ENCODE measurements at places on chromosomes 1 and 21.

DNA sequence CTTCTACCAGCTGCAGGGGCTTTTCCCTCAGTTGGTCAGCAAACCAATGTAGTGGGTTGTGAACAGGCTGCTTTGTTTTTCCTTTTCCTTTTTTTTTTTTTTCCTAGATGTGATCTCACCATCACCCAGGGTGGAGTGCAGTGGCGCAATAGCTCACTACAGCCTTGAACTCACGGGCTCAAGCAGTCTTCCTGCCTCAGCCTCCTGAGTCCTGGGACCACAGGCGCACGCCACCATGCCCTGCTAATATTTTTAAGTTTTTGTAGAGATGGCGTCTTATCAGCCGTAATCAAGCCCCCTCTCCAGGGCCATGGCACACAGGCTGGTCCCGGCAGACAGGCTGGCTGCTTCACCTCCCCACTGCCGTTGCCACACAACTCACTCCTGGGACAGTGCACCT is 3.4 kb upstream of the TRIM11 start:
- no peak for DNase-seq

- DNase-seq, result no peak
These were observed 144.0 kb upstream of the PLXNA2 start for GRCh38 chr1:208387908-208388811.

DNA sequence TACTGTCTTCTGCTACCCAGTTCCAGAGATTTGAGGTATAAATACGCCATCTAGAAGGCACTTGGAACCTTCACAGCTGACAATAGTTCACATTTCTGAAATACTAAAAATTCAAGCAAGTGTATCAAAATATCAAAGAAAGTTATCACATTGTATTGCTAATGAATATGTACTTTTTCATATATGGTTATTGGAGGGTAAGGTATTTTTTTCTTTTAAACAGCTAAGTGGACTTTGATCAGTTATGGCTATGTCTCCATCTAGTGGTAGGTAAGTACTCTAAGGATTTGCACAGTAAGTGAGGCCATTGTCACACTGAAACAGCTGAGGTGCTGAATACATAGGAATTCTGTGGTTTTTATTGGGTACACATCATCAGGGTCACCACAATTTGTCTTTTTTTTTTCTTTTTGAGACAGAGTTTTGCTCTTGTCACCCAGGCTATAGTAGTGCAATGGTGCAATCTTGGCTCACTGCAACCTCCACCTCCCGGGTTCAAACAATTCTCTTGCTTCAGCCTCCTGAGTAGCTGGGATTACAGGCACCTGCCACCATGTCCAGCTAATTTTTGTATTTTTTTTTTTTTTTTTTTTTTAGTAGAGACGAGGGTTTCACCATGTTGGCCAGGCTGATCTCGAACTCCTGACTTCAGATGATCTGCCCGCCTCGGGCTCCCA is 49.1 kb upstream of the CR2 start:
- no peak for DNase-seq

- no peak for DNase-seq
These were observed 35.2 kb downstream of the NEK2 start for GRCh38 chr1:211640301-211640630.

DNA sequence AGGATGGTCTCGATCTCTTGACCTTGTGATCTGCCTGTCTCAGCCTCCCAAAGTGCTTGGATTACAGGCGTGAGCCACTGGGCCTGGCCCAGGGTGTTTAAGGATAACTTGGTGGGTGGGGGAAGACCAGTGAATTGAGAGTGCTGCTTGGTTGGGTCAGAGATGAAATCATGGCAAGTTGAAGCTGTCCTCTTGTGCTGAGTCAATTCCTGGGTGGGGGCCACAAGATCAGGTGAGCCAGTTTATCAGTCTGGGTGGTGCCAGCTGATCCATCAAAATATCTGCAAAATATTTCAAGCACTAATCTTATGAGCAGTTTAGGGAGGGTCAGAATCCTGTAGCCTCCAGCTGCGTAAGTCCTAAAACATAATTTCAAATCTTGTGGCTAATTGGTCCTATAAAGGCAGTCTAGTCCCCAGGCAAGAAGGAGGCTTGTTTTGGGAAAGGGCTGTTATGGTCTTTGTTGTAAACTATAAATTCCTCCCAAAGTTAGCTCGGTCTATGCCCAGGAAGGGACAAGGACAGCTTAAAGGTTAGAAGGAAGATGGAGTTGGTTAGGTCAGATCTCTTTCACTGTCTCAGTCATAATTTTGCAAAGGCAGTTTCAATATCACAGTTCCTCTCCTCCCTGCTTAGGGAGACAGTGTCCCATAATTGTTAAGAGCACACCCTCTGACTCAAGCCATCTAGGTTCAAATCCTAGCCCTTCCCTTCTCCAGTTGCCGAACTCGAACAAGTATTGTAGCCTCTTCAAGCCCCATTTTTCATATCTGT is 66.8 kb upstream of the BACH1 start:
- DNase-seq, result no peak

GRCh38 chr21:38819719-38820159 is 14.0 kb downstream of the ETS2 start:
- no peak for DNase-seq

GRCh38 chr1:153763365-153764225 is 11.6 kb upstream of the SLC27A3 start:
- DNase-seq, result no peak

DNA sequence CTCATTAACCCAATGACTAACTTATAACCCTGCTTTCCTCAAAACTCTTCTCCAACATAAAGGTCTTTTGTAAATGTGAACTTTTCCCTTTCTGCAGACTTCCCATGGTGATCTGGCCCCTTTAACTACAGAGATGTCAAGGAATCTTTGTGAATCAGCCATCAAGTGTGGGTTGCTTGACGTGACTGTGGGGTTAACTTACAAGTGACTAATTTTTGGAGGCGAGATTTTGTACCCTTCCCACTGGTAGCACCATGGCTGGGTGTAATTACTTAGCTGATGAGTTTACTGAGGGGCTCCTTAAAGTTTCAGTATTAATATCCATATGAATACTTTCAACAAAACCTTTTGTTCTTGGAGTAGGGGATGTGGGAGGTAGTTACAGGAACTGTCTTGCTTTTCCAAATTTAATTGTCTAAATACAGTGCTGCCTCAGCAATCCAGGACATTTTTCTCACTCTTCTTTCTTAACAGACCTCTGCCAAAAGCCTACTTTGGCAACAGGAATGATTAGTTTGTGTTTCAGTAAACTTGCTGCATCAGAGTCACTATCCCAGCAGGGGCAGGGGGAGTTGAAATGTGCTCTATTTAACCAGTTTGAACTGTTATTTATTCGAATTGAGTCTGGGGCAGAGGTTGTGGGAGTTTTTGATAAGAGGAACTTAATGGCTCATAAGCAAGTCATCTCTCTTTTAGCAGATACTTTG is 217.3 kb upstream of the FGGY start:
- no peak for DNase-seq

DNA sequence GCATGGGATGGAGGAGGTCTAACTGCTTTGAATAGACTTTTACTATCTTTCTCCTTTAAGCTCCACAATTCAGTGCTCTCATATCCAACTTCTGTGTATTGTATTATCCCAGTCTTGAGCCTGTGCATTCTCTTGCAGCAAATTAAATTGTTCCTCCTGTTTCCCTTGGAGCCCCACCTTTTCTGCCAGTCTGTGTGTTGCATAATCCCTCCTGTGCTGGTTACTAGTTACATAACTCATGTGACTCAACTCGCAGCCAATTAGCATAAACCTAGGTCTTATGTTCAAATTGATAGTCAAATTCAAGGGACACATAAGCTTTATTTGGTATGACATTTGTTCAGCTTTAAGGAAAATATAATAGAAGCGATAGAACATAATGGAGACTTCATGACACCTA is 1863.5 kb downstream of the MRPL39 start:
- DNase-seq, result no peak

- no peak for DNase-seq
These were observed 76.6 kb upstream of the VAV3 start for GRCh38 chr1:108041360-108042142.

GRCh38 chr1:53061123-53061858 is 722 bp upstream of the PODN start:
- peak; percentile 51 for DNase-seq

GRCh38 chr1:8169364-8170058 is 143.4 kb upstream of the ERRFI1 start:
- no peak for DNase-seq

DNA sequence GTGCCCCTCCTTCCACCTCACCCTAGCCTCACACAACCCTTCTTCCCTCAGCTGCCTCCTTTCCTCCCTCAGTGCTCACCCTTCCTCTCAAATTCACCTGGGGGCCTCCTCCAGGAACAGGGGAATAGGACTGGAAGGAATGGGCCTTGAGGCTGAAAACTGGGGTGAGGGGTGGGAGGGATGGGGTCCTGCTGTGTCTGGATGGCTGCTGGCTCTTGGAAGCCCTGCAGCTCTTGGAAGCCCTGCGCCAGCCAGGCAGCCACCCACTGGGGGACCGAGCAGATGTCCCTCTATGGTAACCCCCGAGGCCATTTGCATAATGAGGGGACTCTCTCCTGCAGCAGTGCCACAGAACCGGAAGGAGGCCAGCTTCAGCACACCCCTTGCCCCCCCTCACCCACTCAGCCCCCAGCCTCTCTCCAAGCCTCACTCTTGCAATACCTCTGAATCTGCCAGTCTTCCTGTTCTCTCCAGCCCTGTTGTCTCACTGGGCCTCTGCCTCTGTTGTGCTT is 85.2 kb downstream of the KIRREL1 start:
- DNase-seq, result no peak

GRCh38 chr1:7850786-7851185 is 2.1 kb downstream of the UTS2 start:
- no peak for DNase-seq

GRCh38 chr1:64320007-64320406 is 116.6 kb downstream of the UBE2U start:
- no peak for DNase-seq

- peak; percentile 85 for DNase-seq
These were observed 543 bp upstream of the EPHB2 start for GRCh38 chr1:22709891-22710700.

- DNase-seq, result no peak
These were observed 3.5 kb downstream of the KLHL12 start for GRCh38 chr1:202923533-202923932.

DNA sequence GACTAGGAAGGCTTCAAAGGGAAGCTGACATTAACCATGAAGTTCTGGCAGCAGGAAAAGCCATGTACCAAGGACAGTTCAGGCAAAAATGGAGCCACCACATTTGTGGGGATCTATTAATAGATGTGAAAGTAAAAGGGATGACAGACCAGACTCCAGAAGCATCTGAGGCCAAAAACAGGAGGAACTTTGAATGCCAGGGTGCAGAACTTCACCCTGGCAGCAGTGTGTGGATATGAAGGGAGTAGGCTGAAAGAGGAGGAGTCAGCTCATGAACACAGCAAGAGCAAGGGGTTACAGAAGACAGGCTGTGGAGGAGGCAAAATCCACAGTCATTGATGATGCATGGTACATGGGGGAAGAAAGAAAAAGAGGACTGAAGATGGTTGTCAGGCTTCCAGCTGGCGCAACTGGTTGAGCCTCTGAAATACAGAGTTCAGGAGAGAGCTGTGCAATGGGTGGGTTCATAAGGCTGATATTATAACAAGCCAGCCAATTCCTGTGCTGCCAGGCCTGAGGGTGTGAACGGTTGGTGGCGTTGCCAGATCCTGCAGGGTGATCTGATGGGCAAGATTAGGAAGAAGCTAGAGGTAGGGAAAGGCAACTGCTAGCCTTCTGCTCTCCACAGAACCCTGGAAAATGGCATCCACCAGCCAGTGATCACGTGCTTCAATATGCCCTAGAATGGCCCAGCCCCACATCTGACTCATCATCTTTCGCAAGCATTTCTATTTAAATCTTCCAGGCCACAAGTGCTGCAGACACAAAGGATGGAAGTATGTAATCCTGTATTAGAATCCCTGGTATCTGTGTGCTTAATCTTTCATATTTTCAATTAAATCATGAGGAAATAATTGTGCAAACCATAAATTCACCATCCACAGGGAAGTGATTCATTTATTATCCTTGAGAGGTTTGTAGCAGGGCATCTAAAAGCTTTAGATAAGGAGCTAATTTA is 81.9 kb downstream of the SLC25A24 start:
- DNase-seq, result no peak

GRCh38 chr21:28089599-28090441 is 902.9 kb downstream of the LTN1 start:
- peak; percentile 87 for DNase-seq

DNA sequence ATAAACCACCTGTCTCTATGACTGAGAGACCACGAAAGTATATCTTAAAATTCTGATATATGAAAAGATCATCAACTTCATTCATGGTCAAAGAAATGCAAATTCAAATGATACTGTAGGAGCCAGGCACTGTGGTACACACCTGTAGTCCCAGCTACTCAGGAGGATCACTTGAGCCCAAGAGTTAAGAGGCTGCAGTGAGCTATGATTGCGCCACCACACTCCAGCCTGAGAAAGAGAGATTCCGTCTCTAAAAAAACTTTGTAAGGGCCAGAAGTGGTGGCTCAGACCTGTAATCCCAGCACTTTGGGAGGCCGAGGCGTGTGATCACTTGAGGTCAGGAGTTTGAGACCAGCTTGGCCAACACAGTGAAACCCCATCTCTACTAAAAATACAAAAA is 17.0 kb downstream of the RERE start:
- DNase-seq, result no peak

DNA sequence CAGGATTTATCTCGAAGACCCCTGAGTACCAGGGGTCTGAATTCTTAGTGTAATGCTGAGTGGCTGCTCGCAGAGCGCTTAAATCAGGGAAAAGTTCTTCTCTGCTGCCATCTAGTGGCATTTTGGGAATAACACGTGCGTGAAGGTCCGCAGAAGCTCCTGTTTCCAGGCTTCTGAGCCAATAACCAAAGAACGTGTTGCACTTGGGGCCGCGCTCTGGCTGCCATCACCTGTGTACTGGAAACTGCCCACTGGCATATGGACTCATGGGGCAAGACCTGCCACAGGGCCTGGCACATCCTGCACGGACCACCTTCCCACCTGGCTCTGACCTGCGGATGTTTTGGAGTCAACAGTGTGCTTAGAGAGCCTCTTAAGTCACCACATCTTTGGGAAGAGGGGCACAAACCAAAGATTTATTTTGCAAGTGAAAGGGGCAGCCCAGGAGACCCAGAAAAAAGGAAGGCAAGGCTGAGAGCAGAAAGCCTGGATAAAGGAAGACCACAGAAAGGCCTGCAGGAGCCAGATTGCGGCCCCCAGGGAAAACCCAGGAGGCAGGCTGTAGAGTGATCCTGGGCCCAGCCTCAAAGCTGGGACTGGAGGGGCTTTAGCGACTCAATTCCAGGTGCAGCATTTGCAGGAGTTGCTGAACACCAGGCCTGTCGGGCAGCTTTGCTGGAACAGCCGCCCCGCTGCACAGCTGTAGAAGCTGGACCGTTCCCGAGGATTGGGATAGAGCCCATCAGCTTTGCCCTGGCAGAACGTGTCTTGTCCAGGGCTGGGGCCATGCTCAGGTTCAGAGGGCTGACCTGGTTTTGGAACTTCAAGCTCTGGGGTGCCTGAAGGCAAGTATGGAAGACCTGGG is 13.0 kb downstream of the CHIT1 start:
- DNase-seq, result peak; percentile 90

GRCh38 chr1:25562101-25562927 is 18.9 kb downstream of the LDLRAP1 start:
- DNase-seq, result no peak

GRCh38 chr1:2182376-2182775 is 12.2 kb downstream of the FAAP20 start:
- DNase-seq, result no peak

GRCh38 chr21:44893948-44894656 is 20.6 kb upstream of the PTTG1IP start:
- no peak for DNase-seq

GRCh38 chr1:107879927-107880326 is 85.1 kb downstream of the VAV3 start:
- no peak for DNase-seq

GRCh38 chr1:1397839-1398523 is 1.2 kb downstream of the CCNL2 start:
- no peak for DNase-seq

Measured in endodermal cell (in vitro differentiated cells).